ENCODE measurements at places on chromosomes 16 and 17.

- DNase-seq = no peak
Measured at GRCh38 chr17:47804461-47804860, 17.1 kb downstream of the OSBPL7 start.

DNA sequence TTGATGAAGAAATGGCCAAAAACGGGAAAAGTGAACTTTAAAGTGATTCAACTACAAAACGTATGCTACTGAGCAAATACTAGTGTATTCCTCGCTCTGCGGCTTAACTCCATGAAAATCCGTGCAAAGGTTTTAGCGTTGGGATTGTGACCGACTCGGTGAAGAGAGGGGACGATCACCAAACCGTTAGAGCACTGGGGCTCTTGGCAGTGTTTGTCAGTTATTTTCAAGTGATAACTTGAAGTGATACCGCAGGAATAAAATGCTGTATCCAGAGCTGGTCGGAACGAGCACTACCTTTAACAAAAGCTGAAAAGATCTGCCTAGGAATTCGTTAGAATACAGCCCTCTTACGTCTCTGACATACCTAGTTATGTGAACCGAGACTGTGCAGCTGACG is 773 bp upstream of the PPM1D start:
- DNase-seq = no peak

DNA sequence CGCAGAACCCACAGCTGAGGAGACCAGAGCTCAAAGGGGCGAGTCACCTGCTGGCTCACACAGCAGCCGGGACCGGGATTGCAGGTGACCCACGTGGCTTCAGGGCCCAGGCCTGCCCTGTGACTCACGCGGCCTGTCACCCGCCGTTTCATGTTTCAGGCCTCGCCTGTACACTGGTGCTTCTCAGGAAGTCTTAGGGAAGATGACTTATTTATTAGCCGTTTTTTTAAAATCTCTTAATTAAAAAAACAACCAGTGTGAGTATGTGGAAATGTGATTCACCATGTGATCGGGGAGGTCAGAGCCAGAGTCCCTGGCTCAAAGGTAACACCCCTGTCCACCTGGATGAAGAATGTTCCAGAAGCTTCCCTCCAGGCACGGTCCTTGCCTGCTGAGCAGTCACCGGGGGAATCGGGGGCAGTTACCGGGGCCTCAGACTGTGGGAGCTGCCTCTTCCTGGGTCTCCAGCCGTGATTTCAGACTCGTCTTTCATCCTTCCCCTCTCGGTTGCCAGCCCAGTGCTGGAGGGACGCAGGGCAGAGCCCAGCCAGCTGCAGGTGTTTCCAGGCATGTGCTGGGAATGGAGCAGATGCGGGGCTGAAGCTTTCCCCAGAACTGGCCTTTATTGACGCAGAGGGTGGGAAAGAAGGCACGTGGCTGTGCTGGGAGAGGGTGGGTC is 49.3 kb downstream of the CMIP start:
- DNase-seq = peak; percentile 62

DNA sequence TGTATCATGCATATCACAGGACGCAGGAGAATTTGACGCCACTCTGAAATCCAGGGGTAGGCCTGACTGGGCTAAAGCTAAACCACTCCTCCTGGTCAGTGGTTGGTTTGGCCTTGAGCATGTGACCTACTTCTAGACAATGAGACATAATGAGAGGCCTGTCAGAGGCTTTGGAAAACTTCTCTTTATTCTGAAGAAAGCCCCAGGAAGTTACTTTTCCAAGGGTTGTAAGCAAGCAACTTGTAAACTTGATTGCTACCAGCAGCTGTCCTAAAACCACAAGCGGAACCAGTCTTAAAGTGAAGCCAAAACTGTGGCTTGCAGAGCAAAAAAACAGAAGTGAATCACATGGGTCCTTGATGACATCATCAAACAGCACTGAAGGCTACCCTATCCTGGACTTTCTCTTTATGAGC is 138.2 kb upstream of the COX10 start:
- no peak for DNase-seq

- no peak for DNase-seq
Measured at GRCh38 chr16:28537076-28537475, 1.7 kb downstream of the NUPR1 start.

DNA sequence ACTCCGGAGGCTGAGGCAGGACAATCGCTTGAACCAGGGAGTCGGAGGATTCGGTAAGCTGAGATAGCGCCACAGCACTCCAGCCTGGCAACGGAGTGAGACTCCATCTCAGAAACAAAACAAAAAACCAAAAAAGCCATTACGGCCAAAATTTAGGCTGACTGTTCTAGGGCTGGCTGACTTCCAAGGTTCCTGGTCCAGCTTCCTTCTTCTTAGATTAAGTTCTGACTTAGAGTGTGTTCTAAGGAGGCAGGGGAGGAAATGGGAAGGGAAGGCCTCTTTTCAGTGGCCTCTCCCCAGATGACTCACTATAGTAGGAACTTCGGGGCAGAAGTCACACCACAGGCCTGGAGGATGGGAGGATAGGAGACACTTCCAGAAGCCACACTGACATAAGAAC is 27.7 kb upstream of the CLEC18B start:
- DNase-seq = no peak

- peak; percentile 57 for DNase-seq
Measured at GRCh38 chr16:57807968-57808528, 5.8 kb upstream of the KIFC3 start.

GRCh38 chr16:61432421-61432820 is 603.8 kb downstream of the CDH8 start:
- no peak for DNase-seq

- DNase-seq = no peak
Measured at GRCh38 chr16:89179148-89179484, 7.6 kb downstream of the CDH15 start.

DNA sequence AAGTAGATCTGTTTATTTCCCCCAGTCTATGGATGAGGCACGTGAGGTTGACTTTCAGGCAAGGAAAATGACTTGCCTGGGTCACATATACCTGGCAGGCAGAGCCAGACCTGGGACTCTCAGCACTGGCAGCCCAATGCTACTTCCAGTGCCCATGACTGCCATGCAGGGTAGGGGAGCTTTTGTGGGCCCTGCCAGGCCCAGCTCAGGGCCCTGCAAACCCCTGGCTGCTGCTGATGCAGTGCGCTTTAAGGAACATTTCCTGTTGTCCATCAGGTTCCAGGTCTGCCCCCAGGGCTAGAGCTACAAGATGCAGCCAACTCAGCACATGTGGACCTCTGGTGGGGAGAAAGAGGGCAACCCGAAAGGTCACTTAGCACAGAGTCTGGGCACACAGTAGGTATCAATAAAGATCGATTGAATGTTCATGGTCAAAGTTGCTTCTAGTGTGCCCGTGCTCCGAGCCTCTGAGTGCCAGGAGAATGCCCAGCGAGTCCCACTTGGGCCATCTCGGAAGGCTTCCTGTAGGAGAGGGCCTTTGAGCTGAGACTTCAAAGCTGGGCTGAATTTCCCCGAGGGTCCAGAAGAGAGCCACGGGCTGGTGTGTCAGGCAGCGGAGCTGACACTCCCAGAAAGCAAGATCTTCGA is 513 bp upstream of the TBX21 start:
- DNase-seq = peak; percentile 41

DNA sequence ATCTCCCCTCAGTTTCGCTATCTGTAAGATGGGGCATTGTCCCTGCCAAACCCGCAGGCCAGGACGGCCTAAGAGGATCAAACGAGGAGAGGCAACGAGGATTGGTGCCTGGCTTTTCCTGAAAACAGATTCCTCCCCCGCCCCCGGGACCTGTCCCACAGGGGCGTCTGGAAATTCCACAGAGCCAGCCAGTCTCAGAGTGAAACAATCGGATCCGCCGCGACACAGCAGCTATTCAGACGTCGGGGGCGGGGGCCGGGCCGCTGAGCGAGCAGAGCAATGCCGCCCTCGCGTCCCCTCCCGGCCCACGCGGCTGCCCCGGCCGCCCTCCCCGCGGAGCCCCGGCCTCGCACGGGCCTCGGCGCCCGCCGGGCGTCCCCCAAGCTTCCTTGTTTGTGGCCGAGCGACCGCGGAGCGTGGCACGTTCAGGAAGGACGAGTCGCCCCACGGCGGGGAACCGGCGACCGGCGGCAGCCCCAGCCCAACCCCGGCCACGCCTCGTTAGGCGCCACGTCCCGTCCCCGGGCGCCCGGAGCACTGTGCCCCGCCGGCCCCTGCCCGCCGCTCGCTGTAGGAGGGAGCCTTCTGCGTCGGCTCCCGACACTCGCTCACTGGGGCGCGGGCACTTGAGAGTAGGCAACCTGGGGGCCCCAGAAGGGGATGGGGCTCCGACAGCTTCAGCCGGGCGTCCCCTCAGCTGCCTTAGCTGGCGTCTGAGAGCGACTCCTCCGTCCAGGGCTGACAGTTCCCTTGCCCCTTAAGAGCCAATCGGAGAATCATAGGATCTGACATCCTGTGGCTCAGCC is 29.6 kb upstream of the PHOSPHO1 start:
- peak; percentile 72 for DNase-seq

GRCh38 chr16:74893541-74893940 is 91.4 kb downstream of the WDR59 start:
- DNase-seq = no peak

Measured in retina (tissue), 1 donor.